ENCODE measurements at places on chromosomes 3 and 15.
A peak's percentile ranks its signal among the peaks of the same experiment; 100 is the strongest.

GRCh38 chr15:63030101-63030551, 12.4 kb upstream of the TPM1 start:
- no peak for DNase-seq

- peak; percentile 8 for DNase-seq
Observed at GRCh38 chr15:73632670-73633058, 525 bp downstream of the NPTN start.

DNA sequence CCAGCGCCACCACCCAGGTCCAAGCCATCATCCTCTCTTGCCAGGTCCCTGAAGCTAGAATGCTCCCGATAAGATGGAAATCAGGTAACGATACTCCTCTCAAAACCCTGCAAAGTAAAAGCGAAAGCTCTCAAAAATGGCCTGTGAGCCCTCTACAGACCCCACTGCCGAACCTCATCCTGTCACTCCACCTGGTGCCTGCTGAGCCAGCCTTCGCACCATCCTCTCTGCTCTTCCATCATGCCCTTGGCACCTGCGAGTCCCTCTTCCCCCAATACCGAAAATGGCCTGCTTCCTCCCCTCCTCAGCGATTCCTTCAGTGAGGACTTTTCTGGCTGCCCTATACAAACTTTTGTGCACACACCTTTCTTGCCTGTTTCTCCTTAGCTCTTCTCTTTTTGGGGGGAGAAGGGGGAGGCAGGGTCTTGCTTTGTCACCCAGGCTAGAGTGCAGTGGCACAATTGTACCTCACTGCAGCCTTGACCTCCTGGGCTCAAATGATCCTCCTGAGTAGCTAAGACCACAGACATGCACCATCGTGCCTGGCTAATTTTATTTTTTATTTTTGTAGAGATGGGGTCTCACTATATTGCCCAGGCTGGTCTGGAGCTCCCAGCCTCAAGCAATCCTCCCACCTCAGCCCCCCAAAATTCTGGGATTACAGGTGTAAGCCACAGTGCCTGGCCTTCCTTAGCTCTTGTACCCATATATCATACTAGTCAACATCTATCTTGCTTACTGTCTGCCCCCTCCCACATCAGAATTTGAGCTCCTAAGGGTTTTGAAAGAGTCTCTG, 3.0 kb downstream of the IDH2 start:
- DNase-seq, result no peak

DNA sequence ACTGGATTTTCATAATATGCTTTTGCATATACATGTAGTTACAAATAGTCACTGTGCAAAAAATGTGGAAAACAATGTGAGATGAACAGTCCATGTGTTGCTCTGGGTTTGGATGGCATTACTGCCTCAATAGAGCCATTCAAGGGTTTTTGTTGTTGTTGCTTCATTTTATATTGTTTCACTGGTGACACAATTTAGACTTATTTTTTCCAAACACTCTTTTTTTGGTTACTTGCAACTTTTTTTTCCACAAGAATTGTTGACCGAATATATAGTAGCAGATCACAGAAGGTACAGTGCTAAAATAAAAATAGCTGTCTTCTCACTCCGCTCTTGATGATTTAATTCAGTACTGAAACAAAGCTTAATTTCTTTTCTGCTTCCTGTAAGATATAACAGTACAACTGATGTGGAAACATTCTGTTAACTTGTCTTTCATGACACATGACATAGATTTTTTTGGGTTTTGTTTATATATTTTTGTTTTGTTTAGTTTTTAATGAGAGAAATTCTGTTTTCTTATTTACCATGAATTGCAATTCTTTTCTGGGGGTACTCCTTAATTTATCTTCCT, 618.6 kb downstream of the NAALADL2 start:
- DNase-seq, result no peak

- DNase-seq, result no peak
Observed at GRCh38 chr15:83983634-83984458, 251.7 kb upstream of the GOLGA6L4 start.

- DNase-seq, result no peak
Observed at GRCh38 chr3:119428538-119428937, 34.9 kb downstream of the TMEM39A start.

DNA sequence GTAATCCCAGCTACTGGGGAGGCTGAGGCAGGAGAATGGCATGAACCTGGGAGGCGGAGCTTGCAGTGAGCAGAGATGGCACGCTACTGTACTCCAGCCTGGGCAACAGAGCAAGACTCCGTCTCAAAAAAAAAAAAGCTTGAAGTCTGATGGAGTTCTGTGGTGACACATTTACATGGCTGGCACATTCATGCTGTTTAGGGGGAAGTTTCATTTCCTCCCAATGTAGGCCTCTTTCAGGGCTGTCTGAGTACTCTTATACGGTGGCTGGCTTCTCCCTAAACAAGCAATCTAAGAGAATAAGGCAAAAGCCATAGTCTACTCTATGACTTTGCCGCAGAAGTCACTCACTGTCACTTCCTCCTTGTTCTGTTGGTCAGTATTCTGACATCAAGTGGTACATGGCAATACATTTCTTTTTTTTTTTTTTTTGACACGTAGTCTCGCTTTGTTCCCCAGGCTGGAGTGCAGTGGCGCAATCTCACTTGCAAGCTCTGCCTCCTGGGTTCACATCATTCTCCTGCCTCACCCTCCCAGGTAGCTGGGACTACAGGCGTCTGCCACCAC, 41.2 kb downstream of the OIP5 start:
- no peak for DNase-seq
